ENCODE measurements at places on chromosomes 3 and 15.
A peak's percentile ranks its signal among the peaks of the same experiment; 100 is the strongest.

DNA sequence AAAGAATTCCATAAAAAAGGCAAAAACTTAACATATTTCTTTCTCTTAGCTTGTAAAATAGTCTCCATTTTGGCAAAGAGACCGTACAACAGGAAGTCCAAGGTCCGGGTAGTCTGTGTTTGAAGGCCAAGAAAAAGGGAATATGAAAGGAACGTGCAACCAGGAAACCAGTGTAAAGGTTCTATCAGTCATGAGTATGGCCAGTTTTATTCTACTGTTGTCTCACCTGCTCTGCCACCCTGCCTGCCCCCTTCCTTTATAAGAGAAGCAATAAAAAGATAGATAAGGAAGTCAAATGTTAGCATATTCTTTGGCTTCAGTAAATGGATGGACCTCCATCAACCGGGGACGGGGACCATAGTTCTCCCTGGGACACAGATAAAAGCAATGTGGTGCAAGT, 370.6 kb upstream of the ROBO2 start:
- DNase-seq: no peak

DNA sequence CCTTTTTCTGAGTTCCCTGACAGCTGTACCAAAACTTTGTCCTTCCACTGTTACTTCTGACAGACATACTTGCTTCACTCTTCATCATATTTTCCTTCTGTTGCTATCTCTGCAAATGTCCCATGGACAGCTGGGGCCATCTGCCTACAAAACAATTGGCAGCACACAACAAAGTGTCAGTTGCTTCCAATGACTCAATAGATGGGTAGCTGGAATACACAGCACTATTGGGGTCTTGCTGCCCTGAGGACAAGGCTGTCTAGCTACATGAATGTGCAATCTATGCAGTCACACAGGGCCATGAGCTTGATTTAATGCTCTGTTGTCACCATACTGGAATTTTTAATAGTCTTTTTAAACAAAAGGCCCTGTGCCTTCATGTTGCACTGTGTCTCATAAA, 192.8 kb downstream of the DTWD1 start:
- DNase-seq: no peak

DNA sequence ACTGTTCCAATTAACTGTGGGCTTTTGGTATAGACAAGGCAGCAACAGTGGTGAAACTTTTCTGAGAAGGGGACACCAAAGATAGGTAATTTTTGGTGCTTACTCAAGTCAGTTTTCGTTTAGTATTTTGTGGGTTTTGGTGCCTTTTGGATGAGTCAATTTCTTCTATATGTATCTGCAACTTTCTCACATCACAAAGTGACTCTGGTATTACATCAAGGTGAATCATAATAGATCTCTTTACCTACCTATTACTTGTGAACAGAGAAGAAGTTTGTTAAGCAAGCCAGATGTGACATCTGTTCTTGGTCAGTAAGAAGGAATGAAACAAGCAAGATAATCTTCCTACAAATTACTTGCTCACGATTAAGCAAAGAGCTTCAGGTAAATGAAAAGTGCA, 732.4 kb upstream of the DPPA4 start:
- DNase-seq: no peak

DNA sequence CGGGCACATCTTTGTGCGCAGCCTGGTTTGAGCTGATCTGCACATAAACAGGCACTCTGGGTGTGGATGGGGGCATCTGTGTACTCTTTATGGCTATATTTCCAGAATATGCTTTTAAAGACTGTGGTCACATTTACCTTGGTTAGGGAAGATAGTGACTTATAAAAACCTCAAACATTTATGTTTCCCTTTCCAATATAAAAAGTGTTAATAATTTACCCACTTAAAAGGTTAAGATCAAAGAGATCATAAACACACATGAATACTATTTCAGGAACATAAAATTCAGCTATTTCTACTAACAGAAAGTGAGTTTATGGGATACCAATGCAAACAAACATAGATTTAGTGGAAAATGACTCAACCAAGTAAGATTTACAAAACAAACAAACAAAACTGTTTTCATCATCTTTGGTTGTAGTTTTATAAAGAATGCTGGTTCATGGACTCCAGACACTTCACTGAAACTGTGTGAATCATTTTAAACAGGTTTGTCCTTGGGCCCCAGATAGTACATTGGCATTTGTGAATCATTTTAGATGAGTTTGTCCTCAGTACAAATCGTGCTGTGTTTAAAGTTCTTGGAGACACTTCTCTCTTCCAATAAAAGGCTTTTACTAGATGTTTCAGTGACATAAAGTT, 253.5 kb upstream of the CTDSPL start:
- DNase-seq: no peak

DNA sequence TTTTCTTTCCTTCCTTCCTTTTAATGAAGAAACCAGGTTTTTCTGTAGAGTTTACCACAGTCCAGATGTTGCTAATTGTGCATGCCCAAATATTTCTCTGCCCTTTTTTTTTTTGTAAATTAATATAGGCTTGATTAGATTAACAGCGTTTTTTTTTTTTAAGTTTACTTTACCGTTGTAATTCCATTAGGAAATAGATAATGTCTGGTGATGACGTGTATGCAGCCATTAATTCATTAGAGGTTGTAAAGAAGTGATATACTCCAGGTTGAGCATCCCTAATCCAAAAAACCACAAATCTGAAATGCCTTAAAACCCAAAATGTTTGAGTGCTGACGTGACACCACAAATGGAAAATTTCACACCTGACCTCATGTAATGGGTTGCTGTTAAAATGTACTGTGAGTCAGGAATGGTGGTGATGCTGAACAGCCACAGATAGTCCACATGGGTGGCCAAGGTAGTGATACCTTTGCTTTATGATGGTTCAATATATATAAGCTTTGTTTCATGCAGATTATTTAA, 43.2 kb downstream of the KNL1 start:
- DNase-seq: no peak

DNA sequence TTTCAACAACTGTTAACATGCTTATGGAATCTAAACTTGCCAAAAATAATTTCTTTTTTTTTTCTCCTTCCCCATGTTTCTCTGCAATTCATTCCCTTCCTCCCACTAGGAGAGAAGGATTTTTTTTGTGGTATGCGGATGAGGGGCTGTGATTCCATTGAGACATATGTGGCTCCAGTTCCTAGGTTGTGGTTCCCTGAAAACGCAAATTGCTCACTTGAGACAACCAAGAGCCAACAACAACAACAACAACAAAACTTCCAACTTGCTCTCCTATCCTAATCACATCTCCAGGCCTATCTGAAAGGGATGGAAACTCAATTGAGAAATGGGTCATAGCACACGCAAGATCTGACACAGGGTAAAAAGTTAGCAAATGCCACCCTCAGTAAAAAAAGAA, 406.5 kb upstream of the TGFBR2 start:
- DNase-seq: no peak

- peak; percentile 54 for DNase-seq
Measured at GRCh38 chr3:72907731-72908620, 20.1 kb downstream of the GXYLT2 start.

DNA sequence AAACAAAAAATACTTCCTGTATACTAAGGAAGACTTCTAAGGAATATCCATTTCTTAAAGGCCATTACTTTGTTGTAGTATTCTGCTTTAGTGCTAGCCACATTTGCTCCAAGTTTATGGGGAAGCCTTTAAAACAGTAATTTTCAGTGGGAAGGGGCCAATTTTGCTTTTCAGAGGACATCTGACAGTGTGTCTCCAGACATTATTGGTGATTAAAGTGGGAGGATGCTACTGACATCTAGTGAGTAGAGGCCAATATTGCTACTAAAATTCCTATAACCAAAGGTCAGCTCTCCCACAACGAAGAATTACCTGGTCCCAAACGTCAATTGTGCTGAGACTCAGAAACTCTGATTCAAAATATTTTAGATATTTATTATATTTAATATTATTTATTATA, 24.8 kb downstream of the SLC28A2 start:
- DNase-seq: no peak

DNA sequence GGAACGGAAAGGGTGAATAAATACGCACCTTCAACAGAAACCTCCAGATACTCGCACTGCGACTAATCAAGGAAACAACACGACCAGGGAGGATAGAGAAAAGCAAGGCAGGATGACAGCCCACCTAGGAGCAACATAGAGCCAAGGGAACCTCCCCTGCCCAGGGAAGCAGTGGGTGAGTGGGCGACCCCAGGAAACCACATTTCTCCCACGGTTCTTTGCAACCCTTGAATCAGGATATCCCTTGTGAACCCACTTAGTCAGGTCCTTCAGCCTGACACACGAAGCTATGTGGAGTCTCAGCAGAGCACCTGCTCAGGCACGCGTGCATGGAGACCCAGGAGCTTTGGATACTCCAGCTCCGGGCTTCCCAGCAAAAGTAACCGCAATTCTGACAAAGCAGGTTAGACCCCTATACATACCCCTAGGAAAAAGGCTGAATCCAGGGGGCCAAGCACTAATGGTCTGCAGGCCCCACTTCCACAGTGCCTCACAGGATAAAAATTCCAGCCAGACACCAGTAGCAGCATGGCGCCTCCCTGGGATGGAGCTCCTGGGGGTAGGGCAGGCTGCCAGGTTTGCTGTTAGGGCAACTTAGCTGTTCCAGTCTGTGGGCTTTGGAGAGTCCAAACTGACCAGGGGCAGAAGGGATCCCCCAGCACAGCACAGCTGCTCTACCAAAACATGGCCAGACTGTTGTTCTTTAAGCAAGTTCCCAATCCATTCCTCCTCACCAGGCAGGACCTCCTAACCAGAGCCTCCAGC, 38.4 kb upstream of the PXYLP1 start:
- DNase-seq: no peak

DNA sequence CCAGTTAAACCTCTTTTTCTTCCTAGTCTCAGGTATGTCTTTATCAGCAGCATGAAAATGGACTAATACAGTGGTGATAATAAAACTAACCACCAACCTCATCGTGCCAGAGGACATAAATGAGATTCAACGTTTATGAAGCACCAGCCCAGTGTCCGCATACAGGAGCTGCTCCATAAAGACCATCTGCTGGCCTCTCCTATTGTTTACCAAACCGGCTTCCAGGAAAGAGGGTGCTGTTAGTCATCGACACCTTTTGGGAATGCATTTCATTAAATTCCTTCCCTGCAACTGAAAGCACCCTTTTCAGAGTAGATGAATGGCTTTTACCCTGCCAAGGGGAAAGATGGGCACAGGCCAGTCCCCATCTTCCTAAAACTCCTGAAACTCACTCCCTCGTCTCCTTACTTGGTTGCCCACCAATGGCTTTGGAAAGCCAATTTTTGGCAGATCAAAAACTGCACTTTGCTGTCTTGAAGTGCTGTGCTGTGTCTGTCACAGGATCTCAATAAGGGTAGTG, 122.1 kb downstream of the AQP9 start:
- no peak for DNase-seq

DNA sequence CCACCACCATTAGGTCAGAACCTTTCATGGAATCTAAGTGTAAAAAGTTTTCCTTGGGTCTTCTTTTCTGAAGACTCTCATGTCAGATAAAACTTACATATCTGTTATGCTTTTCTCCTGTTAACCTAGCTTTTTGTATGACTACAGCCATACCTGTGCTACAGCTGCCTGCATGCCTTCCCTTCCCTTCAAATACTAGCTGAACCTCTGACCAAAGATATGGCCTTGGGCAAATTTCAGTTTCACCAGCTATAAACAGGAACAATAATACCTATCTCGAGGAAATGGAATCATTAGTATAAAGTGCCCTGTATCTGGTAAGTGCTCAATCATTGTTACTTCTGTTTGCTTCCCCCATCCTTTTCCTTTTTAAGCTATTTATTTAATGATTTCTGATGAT, 25.0 kb downstream of the GLB1 start:
- DNase-seq: no peak

DNA sequence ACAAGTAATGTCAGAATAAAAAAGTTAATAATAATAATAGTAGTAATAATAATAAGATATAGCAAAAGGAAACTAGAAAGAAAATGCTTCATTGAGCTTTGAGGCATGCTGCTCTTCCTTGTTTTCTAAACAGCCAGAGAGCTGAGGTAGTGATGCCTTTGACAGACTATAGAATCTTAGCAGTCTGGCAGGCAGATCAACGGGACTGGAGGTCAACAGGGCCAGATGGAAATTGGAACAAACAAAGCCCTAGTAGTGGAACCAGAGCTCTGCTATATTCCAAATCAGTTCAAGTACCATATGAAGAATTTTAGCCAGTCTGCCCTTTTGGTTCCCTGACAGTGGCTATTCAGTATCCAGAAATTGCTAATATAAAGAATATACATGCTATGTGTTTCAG, 278.6 kb downstream of the NLGN1 start:
- DNase-seq: no peak

GRCh38 chr3:135556174-135556573, 409.4 kb upstream of the PPP2R3A start:
- no peak for DNase-seq

DNA sequence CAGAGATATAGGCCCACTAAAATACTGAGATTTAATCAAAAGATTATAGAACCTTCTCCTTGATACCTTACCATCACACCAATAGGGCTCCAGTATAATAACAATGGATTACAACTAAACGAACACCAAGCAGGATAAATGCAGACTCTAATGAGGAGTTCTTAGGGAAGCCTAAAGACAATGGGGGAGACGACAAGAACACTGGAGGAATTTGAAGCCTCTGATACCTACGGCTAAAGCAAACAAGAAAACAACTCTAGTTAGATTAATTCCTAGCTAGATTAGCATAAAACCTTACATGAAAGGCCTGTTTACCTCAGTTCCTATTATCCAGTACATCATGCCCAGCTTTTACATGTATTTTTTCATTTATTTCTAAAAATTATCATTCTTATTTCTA, 35.1 kb downstream of the NGLY1 start:
- no peak for DNase-seq

- no peak for DNase-seq
Measured at GRCh38 chr3:103968751-103969150, 1398.0 kb upstream of the ALCAM start.

DNA sequence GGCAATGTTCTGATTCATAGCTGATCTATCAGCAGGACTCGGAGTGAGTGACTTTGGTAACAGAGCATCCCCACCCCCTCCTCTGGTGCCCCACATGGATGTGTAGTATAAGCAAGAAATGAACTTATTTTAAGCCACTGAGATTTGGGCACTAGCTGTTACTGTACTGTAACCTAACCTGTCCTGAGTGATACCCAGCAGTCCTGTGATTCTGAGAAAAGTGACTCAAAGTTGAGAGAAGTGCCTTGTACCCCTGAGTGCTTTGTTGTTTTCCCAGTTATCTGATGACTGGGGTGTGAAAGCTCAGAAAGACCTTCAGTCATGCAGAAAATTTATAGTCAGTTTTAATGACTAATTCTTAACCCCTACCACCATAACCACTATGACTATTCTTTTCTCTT, 439.9 kb upstream of the RBMS3 start:
- no peak for DNase-seq

- DNase-seq: no peak
Measured at GRCh38 chr3:127987309-127987995, 64.8 kb upstream of the SEC61A1 start.

- DNase-seq: no peak
Measured at GRCh38 chr15:57017024-57017423, 98.6 kb downstream of the TCF12 start.

DNA sequence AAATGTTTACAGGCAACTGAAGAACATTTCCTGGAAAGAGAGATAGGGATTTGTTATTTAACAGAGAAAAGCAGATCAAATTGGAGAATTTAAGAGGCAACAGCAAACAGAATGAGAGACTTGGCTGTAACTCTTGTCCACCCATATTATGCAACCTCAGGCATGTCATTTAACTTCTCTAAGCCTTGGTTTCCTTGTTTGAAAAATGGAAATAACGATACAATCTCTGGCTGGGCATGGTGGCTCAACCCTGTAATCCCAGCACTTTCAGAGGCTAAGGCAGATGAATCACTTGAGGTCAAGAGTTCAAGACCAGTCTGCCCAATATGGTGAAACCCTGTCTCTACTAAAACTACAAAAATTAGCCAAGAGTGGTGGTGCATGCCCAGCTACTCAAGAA, 23.7 kb downstream of the ARRDC4 start:
- peak; percentile 24 for DNase-seq
